SJSA1 (cell line): ENCODE measurements at places on chromosomes 13 and 19.
A peak's percentile ranks its signal among the peaks of the same experiment; 100 is the strongest.

GRCh38 chr13:110274687-110275086 lies 32.3 kb downstream of the COL4A1 start:
- DNase-seq, result peak; percentile 44

- no peak for DNase-seq
These were observed 255.7 kb upstream of the KLHL1 start for GRCh38 chr13:70363991-70364390.

DNA sequence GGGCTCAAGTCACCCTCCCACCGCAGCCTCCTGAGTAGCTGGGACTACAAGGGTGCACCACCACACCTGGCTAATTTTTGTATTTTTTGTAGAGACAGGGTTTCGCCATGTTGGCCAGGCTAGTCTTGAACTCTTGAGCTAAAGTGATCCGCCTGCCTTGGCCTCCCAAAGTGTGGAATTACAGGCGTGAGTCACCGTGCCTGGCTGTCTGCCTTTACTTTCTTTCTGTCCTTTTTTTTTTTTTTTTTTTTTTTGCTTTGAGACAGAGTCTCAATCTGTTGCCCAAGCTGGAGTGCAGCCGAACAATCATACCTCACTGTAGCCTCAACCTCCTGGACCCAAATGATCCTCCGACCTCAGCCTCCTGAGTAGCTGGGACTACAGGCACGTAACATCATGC lies 25.0 kb upstream of the OR1M1 start:
- DNase-seq, result no peak

DNA sequence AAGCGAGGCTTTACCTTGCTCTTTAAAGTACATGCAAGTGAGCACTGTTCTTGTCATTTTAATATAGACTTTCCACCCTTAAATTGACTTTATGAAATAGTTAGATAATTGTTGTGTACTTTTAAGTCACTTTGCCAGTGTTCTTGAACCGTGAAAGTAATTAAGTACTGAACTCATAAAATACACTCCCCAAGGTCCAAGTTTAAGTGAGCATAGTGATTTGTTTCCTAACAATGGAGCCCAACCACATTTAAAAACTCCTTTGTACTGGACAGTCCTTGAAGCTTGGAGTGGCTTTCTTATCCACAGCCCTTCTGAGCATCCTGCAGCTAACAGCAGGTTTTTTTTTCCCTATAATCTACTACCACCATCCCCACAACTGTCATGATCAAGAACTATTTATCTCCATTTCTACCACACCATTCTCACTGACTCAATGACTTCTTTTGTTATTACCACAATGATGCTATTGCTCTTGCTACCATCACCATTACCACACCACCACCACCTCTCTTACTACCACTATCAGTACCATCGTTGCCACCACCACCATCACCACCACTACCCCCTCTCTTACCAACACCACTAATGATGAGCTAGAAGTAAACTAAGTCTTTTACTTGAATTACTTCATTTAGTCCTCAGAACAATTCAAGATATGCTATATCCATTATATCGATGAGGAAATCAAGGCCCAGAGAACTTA lies 452.6 kb downstream of the DIAPH3 start:
- DNase-seq, result no peak

GRCh38 chr13:107395927-107396662 lies 819.2 kb downstream of the LIG4 start:
- no peak for DNase-seq

DNA sequence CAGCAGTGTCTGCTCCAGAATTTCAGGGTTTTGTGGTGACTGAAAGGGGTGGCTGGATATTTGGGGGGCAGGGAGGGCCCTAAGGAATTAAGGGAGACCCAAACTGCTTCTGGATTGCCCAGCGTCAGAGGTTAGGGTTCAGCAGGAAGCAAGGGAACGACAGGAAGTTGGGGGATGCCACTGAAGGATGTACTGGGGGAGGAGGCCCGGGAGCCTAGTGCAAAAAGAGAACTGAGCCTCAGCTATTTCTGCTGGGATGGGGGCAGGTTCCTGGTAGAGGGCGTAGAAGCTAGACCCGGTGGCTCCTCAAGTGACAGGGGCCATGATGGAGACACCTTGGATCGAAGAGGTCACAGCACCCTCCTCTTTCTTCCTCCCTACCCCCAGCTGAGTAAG lies 1.1 kb downstream of the CYP2S1 start:
- no peak for DNase-seq

GRCh38 chr19:2740314-2740656 lies 468 bp upstream of the SLC39A3 start:
- no peak for DNase-seq

GRCh38 chr13:35474496-35475211 lies 1.8 kb downstream of the MAB21L1 start:
- no peak for DNase-seq

DNA sequence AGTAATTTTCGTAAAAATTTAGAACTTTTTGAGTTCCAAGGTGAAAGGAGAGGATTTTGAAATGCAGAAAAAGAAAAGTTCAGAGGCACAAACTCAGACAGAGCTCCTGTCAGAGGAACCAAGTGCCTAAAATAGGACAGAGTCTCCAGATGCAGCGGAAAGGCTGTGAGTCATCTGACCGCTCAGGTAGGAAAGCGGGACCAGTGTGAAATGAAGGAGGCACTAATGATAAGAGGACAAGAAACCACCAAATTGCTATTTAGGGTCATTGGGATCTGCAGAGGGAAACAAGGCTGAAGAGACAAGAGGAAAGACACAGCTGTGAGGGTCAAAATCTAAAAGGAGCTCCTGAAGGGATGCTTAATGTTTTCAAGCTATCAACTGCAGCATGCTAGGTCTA lies 34.9 kb downstream of the IRS2 start:
- DNase-seq, result peak; percentile 49

GRCh38 chr13:110506859-110507566 lies 54.5 kb downstream of the RAB20 start:
- DNase-seq, result no peak

- DNase-seq, result no peak
These were observed 7.1 kb downstream of the SMAD9 start for GRCh38 chr13:36912973-36913372.

GRCh38 chr13:59458908-59459579 lies 704.7 kb downstream of the DIAPH3 start:
- DNase-seq, result no peak

- no peak for DNase-seq
These were observed 510.1 kb upstream of the NBEA start for GRCh38 chr13:34431827-34432581.

DNA sequence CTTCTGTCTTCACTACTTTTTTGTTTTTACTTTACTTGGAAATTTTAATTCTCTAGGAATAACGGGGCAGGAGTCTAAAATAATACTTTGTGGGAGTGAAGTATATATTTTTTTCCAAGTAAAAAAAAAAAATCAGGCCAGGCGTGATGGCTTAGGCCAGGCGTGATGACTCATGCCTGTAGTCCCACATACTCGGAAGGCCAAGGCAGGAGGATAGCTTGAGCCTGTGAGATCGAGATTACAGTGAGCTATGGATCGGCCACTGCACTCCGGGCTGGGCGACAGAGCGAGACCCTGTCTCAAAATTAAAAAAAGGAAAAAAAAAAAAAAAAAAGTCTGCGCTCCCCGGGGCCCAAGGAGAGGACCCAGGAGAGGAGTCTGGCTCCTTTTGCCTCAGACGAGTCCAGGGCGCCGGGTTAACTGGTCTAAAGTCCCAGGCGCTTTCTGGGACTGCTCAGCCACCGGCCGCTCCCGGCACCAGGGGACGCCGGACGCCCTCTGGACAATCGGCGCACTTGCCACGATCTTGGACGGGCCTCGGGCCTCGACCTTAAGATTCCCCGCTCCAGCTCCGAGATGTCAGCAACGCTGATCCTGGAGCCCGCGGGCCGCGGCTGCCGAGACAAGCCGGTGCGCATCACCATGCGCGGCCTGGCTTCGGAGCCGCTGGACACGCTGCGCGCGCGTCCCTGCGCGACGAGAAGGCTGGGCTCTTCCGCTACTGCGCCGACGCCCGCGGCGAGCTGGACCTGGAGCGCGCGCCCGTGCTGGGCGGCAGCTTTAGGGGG lies 2.7 kb upstream of the ZFP82 start:
- DNase-seq, result no peak

DNA sequence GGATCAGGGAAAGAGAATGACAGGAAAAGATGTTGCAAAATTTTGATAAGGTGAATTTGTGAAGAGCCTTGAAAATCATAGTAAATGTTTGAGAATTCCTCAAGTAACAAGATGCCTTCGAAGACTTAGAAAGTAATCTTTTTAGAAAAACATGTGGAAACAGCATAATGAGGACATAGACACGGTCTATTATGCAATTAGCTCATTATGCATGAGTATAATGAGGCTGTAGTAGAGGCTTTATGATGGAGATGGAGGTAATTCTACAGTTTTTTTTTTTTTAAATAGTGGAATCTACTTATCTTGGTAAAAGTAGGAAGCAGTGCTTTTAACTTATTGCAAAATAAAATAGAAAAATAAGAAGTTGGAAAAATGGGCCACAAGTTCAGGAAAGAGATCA lies 1329.1 kb upstream of the SPRY2 start:
- DNase-seq, result no peak

DNA sequence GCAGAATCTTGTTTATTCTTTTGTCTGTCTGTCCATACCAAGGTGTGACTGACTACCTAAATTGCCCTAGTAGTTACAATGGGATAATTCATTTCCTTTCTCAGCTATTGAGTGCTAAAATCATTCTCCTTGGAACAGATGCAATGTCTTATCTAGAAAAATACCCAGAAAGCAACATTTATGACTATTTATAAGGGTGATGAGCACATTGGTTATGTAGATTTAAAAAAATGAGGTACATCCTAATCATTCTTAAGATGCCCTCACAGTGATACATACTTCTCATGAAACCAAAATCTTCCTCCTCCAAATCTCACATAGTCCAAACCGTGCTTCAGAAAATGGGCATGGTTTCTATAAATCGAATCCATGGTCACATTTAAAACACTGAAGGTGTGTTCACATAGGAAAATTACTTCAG lies 11.6 kb upstream of the UBE2L5 start:
- DNase-seq, result no peak

DNA sequence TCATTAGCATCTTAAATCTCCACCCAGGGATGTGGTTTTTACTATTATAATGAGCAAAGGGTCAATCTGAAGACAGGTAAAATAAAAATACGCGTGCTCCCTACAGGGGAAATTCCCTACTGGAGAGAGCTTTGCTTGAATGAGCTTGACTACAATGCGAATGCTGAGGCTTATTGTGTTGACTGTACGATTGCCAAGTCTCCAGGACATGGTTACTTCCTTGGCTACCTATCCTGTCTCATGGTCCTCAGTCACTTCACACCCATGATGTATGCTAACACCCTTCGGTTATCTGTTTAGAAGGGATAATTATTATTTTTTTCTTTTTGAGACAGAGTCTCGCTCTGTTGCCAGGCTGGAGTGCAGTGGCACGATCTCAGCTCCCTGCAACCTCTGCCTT lies 61.7 kb downstream of the ZNF627 start:
- no peak for DNase-seq

DNA sequence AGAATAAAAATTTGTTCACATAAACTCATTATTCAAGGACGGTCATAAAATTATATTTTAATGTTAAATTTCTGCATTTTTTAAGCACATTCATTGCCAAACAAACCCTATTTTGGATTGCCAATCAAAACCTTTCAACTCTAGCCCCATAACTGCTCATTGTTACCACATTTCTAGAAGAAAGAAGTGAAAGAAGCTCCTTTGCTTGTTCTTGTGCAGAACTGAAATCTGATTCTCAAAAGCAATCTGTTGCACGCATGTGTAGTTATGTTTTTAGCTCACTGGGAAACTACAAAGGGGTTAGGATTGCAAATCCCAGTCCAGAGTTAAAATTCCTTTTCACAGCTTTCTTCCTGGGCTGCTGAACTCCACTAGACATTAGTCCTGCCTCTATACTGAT lies 109.5 kb upstream of the MIR17HG start:
- no peak for DNase-seq

- DNase-seq, result no peak
These were observed 3.0 kb downstream of the HSPBP1 start for GRCh38 chr19:55276720-55277430.

DNA sequence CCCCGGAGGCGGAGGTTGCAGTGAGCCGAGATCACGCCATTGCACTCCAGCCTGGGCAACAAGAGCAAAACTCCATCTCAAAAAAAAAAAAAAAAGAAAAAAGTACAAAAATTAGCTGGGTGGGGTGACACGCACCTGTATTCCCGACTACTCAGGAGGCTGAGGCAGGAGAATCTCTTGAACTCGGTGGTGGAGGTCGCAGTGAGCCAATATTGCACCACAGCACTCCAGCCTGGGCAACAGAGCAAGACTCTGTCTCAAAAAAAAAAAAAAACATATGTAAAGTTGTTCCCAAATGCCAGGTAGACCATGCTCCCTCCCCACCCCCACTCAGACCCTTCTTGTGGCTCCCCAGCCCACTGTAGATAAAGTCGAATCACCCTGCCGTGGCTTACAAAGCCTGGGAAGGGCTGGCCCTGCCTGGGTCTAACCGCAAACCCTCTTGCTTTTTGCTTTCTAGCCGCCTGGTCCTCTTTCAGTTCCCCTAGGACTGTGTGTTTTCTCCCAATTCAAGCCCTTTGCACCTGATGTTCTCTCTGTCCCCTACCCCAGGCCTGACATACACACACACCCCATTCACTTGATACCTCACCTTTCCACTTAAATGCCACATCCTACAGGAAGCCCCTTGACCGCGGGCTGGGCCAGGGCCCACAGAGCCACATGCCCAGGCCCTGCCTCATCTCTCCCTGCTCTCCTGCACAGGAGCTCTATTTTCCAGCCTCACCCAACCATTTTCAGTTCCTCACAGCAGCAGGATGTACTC lies 34.4 kb downstream of the MAP4K1 start:
- DNase-seq, result no peak

DNA sequence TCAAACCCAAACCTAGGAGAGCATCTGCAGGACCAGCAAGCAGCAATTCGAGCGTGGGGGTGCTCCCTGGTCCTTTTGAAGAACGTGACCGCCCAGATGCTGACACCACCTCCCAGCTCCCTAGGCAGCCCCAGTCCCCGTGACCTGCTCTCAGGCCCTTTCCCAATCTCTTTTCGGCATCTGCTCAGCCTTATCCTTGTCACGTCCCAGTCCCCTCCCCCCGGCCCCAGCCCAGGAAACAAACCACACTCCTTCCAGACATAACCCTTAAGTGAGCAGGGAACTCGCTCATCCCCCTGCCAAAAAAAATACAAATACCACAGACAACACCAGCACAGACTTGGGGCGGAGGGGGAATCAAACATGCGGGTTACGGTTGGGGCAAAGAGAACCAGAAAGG lies 3.3 kb downstream of the MLLT1 start:
- no peak for DNase-seq

- no peak for DNase-seq
These were observed 2.5 kb downstream of the HDGFL2 start for GRCh38 chr19:4474514-4475022.

GRCh38 chr19:49104229-49104864 lies 9.8 kb upstream of the LIN7B start:
- no peak for DNase-seq

GRCh38 chr13:42405665-42406390 lies 133.9 kb downstream of the AKAP11 start:
- peak; percentile 45 for DNase-seq

GRCh38 chr13:43878892-43879754 lies at the start of gene CCDC122:
Gene CCDC122 (minus strand): TSS chr13:43879740. CDS start chr13:43869376, 10,364 bp downstream.
- DNase-seq, result peak; percentile 79

- peak; percentile 96 for DNase-seq
These were observed 18.5 kb downstream of the TMED1 start for GRCh38 chr19:10817291-10818038.
